Cortex of kidney (tissue), 1 donor: ENCODE measurements at places on chromosomes 2 and 18.

- no peak for DNase-seq
Observed at GRCh38 chr2:193837111-193837738, 1642.5 kb upstream of the TMEFF2 start.

GRCh38 chr2:112201696-112202430 lies 53.0 kb downstream of the ZC3H8 start:
- DNase-seq = no peak

GRCh38 chr2:116754381-116755101 lies 1060.0 kb upstream of the DDX18 start:
- no peak for DNase-seq

GRCh38 chr2:179946810-179947615 lies 60.1 kb downstream of the CWC22 start:
- no peak for DNase-seq

- no peak for DNase-seq
Observed at GRCh38 chr18:44876755-44877154, 196.1 kb downstream of the SETBP1 start.

- DNase-seq = no peak
Observed at GRCh38 chr2:46544581-46544980, 65.2 kb downstream of the TMEM247 start.

GRCh38 chr2:191832668-191833067 lies 14.2 kb downstream of the CAVIN2 start:
- DNase-seq = no peak

GRCh38 chr18:75167137-75167536 lies 41.8 kb downstream of the PTGR3 start:
- no peak for DNase-seq

DNA sequence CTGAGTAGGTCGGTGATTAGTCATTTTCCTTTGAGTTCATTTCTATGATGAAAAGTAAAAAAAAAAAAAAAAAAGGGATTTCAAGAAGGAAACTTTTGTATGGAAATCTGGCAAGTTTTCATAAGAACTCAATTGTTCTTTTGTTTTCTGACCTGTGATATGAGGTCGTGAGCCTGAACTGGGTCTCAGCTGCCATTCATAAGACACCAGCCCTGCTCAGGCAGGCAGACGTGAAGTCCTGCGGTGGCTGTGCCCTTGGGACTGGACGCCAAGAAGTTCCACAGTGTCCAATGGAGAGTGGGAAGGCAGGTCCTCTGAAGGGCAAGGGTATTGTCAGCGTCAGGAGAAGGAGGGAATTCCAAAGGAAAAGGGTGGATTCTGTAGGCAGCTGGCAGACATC lies 183.9 kb downstream of the NCK2 start:
- no peak for DNase-seq

DNA sequence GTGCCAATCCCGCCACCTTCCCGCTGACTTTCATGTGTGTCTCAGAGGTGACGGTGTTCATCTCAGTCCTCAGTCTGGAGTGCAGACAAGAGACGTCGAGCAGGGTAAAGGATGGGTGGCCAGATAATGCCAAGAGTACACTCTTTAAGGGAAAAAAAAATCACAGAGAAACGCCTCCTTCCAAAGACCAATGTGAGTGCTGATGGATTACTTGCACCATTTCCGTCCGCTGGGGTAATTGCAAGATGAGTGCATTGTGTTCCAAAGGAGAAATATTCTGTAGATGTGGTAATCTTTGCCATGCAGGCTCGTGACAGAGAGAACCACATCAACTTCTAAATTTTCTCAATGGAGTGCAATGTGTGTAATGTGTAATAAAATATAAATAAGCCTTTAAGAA lies 81.0 kb downstream of the KLHL29 start:
- no peak for DNase-seq

GRCh38 chr2:238100049-238100820 lies at the start of gene ESPNL:
TSS of gene ESPNL (plus strand) at chr2:238100340. CDS start at chr2:238100420, 80 bp downstream.
- DNase-seq = no peak

GRCh38 chr2:3079466-3079865 lies 298.2 kb downstream of the EIPR1 start:
- no peak for DNase-seq

DNA sequence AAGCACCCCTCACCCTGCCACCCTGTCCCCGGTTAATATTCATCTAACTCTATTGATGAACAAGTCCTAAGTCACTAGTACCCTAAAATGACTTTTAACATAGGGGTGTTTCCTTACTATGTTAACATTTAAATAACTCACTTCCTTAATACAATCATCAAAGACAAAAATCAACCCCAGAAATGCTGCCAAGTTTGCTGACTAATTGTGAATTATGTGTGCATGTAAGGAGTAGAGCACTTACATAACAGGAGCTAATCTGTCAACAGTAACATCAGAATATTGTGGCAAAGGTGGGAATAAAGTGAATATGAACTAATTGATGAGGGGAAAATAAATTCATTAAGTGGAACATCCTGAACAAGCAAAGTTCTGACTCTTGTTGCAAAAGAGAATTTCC lies 81.4 kb upstream of the ERBB4 start:
- no peak for DNase-seq

DNA sequence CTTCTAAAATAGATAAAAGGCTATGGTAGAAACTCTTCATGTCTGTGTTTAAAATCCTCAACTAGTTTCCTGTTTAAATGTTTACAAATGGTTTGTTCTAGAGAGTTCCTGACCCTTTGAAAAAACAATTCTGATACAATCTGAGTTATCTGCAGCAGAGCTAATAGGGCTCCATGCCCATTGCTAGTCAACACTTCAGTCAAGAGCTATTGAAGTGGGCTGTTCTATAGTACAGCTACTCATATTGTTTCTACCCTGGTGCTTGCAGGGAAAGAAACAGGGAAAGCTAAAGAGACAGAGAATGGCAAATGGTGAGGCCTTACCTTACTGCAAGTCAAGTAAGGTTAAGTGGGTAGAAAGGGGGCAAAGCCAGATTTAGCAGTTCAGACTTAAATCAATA lies 112.3 kb upstream of the CAVIN2 start:
- no peak for DNase-seq
